Esophagus squamous epithelium (tissue), 5 donors: ENCODE measurements at places on chromosomes 12 and 14.
A peak's percentile ranks its signal among the peaks of the same experiment; 100 is the strongest.

- no peak for DNase-seq
These were observed 18.2 kb upstream of the CLEC2D start for GRCh38 chr12:9651265-9651729.

DNA sequence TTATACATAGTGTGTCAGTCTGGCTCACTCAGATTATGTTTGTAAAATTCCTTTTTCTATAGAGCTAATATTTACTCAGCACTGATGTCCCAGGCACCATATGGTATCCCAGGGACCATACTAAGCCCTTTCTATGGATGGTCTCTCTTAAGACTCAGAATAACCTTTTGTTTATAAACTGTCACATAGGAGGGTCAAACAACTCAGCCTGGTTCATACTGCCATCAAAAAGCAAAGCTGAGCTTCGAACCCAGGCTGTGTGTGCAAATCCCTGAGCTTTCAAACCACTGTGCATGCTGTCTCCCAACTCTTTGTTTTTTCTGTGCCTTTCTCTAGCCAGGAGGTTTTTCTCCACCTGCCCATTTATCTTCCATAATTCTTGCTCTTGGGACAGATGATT is 135.6 kb upstream of the ARHGAP5 start:
- no peak for DNase-seq

DNA sequence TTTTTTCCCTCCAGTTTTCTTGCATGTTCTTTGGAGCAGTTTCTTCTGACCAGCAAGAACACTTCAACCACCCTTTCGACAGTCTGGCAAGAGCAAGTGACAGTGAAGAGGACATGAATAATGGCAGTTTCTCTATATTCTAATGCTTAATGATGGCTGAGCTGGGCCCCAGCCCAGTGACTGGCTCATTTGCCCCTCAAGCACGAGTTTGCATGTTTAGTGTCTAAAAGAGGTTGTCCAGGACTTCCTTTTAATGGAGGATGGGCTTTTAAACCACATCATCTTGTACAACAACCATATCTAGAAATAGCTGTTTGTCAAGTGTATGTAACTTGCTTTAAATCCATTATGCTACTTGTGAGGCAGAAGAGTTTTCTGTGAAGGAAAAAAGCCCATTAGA is 28.4 kb downstream of the RAD9B start:
- no peak for DNase-seq

GRCh38 chr14:72443991-72444441 is 449.9 kb downstream of the DPF3 start:
- DNase-seq, result no peak

GRCh38 chr12:65307169-65307501 is 28.7 kb downstream of the MSRB3 start:
- no peak for DNase-seq

- no peak for DNase-seq
These were observed 1620.4 kb upstream of the FLRT2 start for GRCh38 chr14:83909507-83909906.

- no peak for DNase-seq
These were observed 33.0 kb downstream of the SCFD1 start for GRCh38 chr14:30655124-30655523.

GRCh38 chr12:82524641-82525040 is 162.1 kb upstream of the TMTC2 start:
- DNase-seq, result no peak

GRCh38 chr12:102638777-102639176 is 158.4 kb upstream of the IGF1 start:
- DNase-seq, result no peak

GRCh38 chr12:78878459-78878858 is 13.9 kb downstream of the SYT1 start:
- DNase-seq, result no peak

DNA sequence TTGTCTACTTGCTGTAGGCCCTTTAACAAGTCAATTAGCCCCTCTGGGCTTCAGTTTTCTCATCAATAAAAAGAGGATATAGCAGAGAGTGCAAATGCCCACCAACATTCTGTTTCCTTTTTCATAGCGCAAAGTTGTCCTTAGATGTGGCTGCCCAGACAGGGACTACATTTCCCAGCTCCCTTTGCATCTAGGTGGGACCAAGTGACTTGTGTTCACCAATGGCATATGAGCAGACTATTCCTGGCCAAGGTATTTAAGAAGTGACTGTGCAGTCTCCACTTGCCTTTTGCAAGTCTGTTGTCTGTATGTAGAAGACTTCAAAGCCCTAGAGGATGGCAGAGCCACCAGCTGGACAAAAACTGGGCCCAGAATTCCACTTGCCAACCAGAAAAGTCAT is 59.7 kb downstream of the DAO start:
- DNase-seq, result no peak

DNA sequence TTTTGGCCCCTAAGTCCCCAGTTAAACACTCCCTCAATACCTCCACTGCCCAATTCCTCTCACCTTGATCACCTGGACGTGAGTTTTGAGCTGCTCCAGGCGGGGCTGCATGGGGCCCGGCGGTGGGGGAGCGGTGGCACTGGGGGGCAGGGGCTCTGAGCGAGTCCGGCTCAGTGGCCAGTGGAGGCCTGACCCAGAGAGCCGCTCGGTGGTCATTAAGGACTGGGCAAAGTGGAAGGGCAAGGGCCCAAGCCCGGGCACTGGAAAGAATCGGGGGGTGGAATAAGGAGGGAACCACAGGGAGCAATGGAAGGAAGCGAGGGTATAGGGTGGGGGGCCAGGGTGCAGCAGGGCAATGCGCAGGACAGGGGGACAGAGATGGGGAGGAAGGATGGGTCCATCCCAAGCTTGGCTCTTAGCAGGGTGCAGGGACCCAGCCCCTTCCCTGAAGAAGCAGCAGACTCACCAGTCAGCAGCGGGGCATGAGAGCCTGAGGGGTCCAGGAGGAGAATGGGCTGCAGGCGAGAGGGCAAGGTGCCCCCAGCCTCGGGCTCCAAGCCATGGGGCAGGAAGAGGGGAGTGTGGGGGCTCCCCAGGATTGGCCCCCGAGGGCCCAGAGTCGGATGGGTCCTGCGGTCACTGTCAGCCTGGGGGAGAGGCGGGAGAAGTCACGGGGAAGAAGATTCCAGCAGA is 22.2 kb downstream of the SLC48A1 start:
- no peak for DNase-seq

DNA sequence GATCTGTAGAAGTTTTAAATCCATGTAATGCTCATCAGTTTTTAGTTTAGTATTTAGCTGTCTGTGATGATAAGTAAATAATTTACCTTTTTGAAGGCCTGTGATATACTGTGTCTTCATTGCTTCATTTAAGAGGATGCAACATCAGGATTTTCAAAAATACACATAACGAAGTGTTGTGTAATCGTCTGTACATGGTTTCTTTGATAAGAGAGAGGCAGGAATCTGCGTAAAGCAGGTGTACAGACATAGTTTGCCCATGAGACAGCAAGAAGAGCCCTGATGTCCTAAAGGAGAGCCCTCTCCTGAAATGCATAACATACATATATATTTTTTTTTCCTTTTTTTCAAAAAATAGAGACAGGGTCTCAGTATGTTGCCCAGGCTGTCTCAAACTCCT is 44.8 kb downstream of the RASSF3 start:
- no peak for DNase-seq

- no peak for DNase-seq
These were observed 272.0 kb upstream of the E2F7 start for GRCh38 chr12:77337362-77337761.

DNA sequence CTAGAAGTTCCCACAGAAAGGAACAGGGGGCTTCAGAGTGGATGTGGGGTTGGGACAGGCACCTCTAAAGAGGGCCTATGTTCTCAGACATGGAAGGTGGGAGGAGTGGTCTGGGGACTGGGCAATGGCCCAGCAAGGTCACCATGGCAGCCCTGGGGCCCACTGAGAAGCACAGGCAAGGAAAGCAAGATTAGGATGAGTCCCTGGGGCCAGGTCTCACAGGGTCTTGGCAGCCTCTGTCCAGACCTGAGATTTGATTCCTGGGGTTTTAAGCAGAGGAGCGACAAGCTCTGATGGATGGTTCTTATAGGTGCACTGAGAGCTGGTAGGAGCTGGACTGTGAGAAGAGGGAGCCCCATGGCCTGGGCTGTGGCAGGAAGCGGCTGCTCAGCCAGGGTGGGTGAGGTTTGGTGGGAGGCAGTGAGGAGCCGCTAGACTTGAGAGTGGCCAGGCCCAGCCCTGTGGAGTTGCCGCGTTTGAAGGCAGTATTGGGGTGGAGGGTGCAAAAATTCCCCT is 44.0 kb downstream of the DLK1 start:
- no peak for DNase-seq

DNA sequence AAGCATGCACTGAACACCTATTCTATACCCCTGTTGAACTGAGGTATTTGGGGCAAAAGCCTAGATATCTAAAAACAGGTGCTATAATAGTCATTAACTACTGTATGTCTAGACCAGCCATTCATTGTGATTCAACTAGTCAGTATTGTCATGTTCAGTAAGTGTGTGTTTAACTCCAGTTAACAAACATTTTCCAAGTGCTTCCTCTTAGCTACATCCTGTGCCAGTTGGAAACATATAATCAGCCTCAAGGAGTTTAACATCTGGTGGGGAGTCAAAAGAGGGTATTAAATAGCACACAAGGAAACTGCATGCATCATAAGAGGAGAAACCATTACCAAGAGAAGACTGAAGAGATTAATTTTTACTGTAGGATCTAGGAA is 20.4 kb downstream of the TMTC1 start:
- DNase-seq, result no peak

DNA sequence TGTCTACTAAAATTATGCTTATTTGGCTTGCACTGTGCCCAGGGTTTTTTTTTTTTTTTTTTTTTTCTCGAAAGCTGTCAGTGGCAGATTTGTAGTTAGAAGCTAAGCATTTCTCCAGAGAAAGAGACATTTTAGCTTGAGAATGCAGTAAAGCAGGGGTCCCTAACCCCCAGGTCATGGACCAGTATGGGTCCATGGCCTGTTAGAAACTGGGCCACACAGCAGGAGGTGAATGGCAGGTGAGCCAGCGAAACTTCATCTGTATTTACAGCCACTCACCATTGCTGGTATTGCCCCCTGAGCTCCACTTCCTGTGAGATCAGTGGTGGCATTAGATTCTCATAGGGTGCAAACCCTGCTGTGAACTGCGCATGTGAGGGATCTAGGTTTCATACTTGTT is 73.7 kb downstream of the TMTC2 start:
- no peak for DNase-seq

GRCh38 chr14:52286661-52287649 is 19.5 kb downstream of the PTGDR start:
- no peak for DNase-seq

DNA sequence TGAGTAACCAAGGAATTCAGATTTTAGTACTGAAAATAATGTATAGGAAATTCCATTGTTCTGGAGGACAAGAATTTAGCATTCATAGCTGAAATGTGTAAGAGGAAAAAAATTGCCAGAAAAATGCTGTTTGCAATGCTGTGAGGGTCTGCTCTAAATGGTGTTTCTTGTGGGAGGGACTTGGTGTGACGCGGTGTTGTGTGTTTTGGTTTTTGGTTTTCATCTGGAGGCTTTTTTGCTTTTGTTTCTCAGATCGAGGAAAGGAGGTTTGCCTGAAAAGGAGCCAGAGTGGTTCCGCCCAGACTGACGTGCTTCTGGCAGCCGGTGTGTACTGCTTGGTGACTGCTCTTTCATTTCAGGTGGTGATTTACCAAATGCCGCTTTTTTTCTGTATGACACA is 211.8 kb upstream of the HMGA2 start:
- no peak for DNase-seq

- DNase-seq, result no peak
These were observed 44.3 kb upstream of the HELB start for GRCh38 chr12:66258011-66258410.

- peak; percentile 5 for DNase-seq
These were observed 134.7 kb downstream of the FGD4 start for GRCh38 chr12:32533971-32534590.

GRCh38 chr14:82511399-82511798 is 977.7 kb upstream of the SEL1L start:
- DNase-seq, result no peak

- no peak for DNase-seq
These were observed 80.7 kb upstream of the KRR1 start for GRCh38 chr12:75592086-75592485.

- no peak for DNase-seq
These were observed 52.8 kb downstream of the TESC start for GRCh38 chr12:117046425-117046824.

DNA sequence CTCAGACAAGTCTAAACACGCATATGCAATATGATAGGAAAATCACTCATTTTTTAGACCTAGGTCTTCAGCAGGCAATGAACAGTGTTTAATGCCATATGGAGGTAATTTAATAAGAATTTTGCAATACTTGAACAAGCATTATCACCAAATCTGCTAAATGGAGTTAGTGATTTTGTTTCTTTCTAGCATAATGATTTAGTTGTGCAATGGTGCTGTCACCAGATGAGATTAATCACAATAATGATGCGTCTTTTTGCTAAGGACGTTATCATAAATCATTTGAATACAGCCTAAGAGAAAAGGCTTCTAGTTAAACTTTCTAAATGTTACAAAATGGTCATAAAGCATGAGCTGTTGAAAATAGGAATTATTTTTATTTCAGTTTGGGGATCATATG is 170.0 kb upstream of the SLC16A7 start:
- no peak for DNase-seq

- DNase-seq, result no peak
These were observed 100.1 kb upstream of the PDE3A start for GRCh38 chr12:20268121-20268732.

DNA sequence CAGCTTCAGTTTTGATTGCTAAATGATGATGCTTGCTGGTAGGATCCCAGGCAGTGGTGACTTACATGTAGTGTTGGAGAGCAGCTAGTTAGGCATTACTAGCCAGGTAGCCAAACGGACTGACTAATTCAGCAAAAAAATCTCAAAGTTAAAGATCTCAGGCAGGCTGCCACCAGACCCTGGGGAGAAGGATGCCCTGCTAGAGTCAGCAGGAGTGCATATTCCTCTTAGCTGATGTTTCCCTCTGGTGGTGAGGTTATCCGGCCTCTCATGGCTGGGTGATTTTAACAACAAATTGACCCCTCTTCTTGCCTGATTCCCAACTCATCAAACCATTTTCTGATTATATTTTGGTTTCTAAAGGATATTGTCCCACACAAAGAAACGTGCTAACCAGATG is 2.8 kb downstream of the EFS start:
- DNase-seq, result no peak

GRCh38 chr12:1993341-1993740 is 10.9 kb downstream of the DCP1B start:
- DNase-seq, result no peak

DNA sequence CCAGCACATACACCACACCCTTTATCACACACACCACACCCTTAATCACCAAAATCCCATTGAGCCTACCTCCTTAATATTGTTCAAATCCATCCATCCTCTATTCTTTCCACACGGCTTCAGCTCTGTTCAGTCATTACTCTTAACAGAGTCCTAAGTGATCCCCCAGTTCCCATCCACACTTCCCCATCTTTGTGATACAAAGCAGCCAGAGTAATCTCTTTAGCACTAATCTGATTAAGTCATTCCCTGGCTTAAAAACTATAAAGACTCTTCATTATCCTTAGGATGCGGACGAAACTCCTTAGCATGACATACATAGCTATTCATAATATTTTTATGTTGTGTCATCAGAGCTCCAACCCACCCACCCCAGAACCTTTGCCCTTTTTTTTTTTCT is 14.7 kb upstream of the MFAP5 start:
- no peak for DNase-seq

- no peak for DNase-seq
These were observed 53.8 kb downstream of the SFSWAP start for GRCh38 chr12:131764738-131765137.

- no peak for DNase-seq
These were observed 1.8 kb downstream of the LRIG3 start for GRCh38 chr12:58918469-58918844.

GRCh38 chr12:132711080-132711843 is 620 bp downstream of the PGAM5 start:
- no peak for DNase-seq

- DNase-seq, result no peak
These were observed 473.9 kb downstream of the TRHDE start for GRCh38 chr12:72746048-72746447.
